ENCODE measurements at places on chromosomes 12 and 14.

- DNase-seq: no peak
Measured at GRCh38 chr12:58249610-58250009, 308.2 kb downstream of the ATP23 start.

GRCh38 chr12:48447755-48448154, 24.6 kb upstream of the ANP32D start:
- no peak for DNase-seq

DNA sequence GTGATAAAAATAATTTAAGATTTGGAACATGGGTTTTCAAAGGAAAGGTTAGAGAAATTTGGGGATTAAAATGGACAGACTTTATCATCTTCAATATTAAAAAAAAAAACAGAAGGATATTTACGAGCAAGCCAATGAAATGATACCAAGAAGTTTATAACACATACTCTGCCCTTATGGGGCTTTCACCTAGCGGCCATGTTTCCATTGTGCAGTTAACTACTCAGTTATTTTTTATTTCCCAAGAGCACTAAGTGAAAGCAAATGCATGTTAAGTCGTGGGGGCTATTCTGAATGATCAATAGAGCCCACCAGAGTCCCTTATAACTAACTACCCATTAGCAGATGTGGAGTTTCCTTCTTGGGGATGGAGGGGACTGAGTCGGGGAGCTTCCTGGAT, 53.9 kb downstream of the ETV6 start:
- no peak for DNase-seq

- DNase-seq: no peak
Measured at GRCh38 chr14:22131749-22132476, 457.1 kb downstream of the DAD1 start.

- DNase-seq: no peak
Measured at GRCh38 chr12:81330480-81330879, 252.6 kb downstream of the ACSS3 start.

GRCh38 chr14:98847521-98848468, 424.2 kb downstream of the BCL11B start:
- no peak for DNase-seq

DNA sequence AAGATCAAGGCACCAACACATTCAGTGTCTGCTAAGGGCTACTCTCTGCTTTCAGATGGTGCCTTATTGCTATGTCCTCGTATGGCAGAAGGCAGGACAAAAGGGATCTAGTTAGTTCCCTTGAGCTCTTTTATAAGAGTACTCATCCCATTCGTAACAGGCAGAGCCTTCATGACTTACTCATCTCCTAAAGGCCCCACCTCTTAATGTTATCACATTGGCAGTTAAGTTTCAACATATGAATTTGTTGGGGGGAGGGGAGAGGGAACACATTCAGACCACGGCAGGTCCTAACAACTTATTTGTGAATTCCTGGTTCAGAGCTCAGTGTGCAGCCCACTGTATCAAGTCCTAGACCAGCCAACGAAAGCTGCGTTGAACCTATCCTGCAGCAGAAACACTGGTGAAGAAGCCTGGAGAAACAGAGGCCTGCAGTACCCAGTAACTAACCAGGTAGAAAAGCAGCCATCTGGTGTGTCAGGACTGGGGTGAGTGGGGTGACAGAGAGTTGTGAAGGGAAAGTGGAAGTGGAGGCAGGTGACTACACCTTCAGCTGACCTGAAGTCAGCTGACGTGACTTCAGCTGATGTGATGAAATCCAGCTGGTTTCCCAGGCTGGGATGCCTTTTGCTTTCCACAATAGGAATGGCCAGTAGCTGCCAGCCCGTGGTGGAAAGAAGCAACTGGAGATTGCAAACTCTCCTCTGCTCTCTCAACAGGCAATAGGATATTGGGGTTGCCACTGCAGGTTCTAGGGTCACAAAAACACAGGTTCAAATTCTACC, 101.6 kb upstream of the PLXNC1 start:
- DNase-seq: no peak

DNA sequence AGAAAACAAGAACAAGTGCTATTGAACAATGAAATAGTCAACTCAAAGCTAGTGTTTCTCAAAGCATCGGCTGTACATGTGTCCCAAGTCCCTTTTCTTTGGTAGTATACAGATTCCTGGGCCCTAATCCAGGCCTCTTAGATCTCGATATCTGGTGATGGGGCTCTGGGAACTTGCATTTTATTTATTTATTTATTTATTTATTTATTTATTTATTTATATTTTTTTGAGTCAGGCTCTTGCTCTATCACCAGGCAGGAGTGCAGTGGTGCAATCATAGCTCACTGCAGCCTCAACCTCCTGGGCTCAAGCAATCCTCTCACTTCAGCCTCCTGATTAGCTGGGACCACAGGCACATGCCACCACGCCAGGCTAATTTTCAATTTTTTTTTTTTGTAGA, 17.1 kb downstream of the SYNDIG1L start:
- no peak for DNase-seq

- no peak for DNase-seq
Measured at GRCh38 chr12:130083734-130084133, 78.5 kb upstream of the FZD10 start.

- no peak for DNase-seq
Measured at GRCh38 chr12:132559652-132560363, 50.6 kb downstream of the LRCOL1 start.

Measured in activated CD4-positive, alpha-beta T cell treated with anti-CD3 and anti-CD28 coated beads, Interleukin-2, amount 50 U/mL, for 24 hours (primary cell).